T-helper 1 cell (primary cell): ENCODE measurements at places on chromosomes 6 and 20.
A peak's percentile ranks its signal among the peaks of the same experiment; 100 is the strongest.

DNA sequence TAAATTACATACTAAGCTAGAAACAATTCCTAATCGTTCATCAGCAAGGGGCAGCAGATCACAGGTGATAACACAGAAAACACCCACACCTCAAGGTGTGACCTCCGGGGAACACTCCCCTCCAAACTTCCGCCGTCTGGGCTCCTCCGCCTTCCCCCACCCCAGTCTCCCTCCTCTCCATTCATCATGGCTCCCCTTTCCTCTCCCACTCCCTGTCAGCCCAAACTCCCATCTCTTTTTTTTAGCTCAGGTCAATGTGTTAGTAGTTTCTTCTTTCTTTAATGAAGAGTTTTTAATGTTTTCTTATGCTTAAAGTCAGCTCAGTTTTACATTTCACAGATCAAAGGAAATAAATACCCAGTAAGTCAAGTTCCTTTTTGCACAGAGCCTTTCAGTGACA, 20.7 kb downstream of the CNKSR3 start:
- no peak for DNase-seq

- DNase-seq, result no peak
Observed at GRCh38 chr20:21640556-21640955, 64.9 kb upstream of the PAX1 start.

GRCh38 chr6:110173506-110174132, 5.9 kb downstream of the WASF1 start:
- no peak for DNase-seq

- DNase-seq, result no peak
Observed at GRCh38 chr6:1709234-1709641, 99.5 kb downstream of the FOXC1 start.

DNA sequence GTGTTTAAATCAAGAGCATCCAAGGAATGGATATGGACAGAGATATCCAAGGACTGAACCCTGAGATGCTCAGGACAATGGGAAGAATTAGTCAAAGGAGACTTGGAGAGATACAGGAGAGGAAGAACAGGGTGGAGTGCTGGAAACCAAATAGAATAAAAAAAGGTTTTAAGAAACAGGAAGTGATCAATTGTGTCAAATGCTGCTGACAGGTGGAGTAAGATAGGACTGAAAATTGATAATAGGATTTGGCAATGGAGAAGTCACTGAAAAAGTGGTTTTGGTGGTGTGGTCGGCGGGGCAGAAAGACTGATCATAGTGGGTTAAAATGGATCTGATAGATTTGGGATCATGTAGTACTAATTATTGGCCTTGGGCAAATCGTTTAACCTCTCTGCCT, 37.9 kb upstream of the PNRC1 start:
- DNase-seq, result no peak

DNA sequence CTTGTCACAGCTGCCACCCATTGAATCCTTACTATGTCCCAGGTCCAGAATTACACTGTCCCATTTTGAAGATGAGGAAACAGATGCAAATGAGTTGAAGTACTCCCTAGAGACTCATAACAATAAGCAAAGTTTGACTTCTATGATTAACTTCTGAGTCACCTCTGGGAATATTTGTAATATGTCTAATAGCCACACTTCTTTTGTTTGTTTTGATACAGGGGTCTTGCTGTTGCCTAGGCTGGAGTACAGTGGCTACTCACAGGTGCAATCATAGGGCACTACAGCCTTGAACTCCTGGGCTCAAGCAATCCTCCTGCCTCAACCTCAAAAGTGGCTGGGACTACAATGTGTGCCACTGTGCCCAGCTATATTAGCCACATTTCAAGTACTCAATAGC, 11.4 kb upstream of the SOX12 start:
- DNase-seq, result no peak

- no peak for DNase-seq
Observed at GRCh38 chr6:83183082-83183828, 9.8 kb downstream of the PGM3 start.

- no peak for DNase-seq
Observed at GRCh38 chr20:48002517-48002970, 217.3 kb upstream of the SULF2 start.

DNA sequence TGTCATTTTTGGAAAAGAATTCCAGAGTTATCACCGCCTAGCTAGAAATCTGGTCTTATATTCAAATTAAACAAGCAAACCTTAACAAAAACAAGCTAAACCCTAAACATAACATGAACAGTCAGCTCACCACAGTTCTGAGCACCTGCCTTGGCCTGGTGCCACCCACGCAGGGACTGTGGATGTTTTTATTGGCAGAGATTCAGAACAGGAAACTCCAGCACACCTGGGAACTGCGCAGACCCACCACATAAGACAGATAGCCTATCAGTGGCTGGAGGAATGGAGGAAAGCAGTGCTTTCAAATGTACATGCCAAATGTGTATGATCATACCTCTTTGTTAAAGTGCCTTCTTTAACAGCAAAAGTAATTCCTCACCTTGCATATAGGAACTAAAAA, 8.9 kb downstream of the SLC16A10 start:
- DNase-seq, result no peak

- peak; percentile 86 for DNase-seq
Observed at GRCh38 chr20:57398231-57398821, 7.1 kb downstream of the RBM38 start.

- no peak for DNase-seq
Observed at GRCh38 chr6:163661272-163661671, 246.8 kb downstream of the QKI start.

DNA sequence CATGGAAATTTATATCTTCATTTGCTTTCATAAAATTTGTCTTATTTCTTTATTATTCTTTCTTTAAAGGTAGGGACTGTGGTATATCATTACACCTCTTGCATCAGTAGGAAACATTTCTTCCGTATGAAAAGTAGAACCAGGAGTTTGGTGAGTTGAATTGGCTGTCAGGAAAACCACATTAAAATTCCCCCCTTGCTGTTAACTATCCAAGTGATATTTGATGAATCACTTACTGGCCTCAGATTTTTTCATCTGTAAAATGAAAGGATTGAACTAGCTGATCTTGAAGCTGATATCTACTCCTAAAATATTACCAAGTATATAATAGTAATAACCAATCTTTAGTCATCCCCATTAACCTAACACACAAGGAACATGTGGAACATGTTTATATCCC, 460.9 kb downstream of the GJA1 start:
- no peak for DNase-seq

DNA sequence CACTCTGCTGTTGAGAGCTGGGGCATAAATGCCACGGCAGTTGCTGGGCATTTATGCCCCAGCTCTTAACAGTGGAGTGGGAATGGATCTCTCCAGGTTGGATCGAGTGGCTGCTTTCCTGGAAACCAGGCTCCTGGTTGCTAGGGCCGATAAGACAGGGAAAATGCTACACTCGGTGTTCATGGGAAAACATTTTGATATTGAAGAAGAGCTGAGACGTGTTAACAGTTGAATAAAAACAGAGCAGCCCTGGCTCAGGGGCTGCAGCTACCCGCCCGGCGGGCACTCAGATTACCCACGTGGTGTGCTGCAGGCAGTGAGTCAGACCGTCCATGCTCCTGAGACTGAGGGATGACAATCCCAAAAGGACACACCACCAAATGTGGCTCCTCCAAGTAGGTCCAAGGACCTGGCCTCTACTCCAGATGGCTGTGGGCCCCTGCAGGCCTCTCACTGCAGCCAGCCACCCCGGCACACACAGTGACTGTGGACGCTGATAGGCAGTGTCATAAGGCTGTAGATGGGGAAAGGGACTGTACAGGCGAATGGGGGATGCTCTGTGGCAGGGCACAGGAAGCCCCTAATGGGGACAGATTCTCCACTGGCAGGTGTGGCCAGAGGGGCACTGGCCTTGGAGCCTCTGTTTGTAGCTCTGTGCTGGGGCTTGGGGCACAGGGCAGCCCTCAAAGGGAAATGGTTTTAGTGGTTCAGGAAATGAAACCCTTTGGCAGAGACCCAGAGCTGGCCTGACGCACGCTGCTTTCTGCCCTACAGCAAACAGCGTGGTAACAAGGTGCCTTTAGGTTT, 237.8 kb downstream of the LY86 start:
- DNase-seq, result no peak

DNA sequence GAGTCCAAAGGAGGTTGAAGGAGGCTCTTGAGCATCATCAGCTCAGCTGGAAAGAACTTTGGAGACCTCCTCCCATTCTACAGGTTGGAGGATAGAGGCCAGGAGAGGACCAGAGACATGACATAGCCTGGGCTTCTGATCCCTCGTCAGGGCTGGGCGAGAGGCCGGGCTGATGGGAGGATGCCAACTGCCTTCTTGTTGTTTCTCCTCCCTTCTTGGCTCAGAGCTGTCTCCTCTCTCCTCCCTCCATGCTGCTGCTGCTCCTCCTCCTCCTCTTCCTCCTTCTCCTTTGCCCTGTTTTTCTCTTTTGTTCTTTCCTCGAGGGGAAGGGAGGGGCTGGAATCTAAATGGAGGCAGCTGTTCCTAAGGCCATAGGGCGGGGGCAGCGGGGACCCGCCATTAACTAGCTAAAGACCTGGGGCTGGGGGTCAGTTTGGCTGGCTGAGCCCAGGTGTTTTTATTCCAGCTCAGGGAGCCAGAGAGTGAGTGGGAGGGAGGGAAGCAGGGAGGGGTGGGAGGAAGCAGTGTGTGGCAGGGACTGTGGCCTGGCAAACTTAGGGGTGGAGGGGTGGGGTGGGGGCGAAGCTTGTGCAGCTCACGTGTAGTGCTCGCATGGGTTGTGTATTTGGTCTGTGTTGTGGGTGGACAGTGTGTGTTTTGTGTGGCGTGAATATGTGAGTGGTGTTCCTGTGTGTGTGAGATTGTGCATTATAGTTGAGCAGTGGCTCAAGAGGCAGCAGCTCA, 84.8 kb downstream of the CD40 start:
- no peak for DNase-seq

DNA sequence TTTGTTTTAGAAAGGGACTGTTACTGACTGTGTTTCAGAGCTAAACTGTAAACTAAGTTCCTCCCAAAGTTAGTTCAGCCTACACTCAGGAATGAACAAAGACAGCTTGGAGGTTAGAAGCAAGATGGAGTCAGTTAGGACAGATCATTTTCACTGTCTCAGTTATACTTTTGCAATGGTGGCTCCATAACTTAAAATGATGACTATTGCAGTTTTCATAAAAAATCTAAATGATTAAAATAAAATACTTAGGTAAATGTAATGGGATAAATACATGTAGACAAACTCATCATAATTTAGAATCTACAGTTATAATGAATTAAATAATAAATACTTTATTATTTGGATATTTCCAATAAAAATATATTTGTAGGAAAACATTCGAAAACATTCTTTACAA, 590.6 kb downstream of the EPHA7 start:
- no peak for DNase-seq

DNA sequence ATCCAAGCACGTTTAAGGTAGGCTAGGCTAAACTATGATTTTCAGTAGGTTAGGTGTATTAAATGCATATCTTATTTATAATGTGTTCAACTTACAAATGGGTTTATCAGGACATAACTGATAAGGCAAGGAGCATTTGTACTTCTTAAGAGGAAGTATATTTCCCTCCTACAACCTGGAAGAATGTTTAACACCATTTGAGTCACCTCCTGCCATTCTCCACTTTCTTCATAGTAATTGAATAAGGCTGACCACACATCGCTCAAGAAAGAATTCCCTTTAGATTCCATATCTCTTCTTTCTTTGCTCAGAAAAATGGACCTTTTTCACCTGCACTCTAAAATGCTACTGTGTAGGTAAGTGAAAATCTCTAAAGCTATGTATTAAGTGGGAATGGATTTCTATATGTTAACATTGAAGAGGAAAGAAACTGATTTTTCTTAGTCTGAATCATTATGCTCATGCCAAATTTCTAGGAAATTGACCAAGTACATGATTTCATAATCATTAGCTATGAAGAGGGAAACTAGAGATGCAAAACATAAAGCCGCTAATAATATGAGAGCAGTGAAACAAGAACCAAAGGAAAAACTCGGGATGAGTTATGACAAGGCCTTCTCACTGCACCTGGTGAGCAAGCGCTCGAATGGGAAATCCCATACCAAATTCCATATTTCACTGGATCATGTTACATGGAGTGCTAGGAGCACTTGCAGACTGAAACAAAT, 210.4 kb downstream of the ALDH8A1 start:
- no peak for DNase-seq

DNA sequence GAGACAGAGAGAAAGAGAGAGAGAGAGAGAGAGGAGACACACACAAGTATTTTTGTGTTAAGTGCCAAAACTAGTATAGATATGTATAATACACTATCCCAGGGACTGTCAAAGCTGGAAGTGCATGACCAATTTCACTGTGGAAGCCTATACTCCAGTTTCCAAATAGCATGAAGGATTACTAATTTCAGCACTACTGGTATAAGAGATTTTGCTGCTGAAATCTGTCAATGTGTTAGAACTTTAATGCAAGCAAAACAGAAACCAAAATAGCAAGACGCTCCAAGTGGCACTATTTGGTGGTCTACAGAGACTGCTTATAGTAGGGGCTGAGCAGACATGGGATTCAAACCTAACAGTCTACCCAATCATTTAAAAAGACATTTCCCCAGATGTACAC, 284.8 kb downstream of the BTBD9 start:
- DNase-seq, result no peak

GRCh38 chr6:129657483-129657882, 52.5 kb downstream of the ARHGAP18 start:
- DNase-seq, result no peak

GRCh38 chr6:155100591-155100990, 105.5 kb downstream of the TIAM2 start:
- no peak for DNase-seq

DNA sequence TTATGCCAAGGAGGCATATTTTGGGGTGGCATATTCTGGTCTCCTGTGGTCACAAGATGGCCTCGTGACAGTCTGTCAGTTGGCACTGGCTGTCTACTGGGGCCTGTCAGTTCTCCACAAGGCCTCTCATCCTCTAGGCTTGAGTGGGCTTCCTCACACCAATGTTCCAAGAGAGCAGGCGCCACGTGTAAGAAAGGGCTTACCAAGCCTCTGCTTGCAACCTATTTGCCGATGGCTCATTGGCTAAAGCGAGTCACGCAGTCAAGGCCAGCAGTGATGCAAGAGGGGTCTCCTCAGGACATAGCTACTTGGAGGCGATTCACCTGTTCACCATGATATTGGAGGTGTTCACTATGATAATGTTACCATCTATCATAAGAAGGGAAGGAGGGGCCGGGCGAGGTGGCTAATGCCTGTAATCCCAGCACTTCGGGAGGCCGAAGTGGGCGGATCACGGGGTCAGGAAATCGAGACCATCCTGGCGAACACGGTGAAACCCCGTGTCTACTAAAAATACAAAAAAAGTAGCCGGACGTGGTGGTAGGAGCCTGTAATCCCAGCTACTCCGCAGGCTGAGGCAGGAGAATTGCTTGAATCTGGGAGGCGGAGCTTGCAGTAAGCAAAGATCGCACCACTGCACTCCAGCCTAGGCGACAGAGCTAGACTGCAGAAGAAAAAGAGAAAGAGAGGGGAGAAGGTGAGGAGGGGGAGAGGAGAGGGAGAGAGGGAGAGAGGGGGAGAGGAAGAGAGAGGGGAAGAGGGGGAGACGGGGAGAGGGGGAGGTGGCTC, 35.3 kb downstream of the C6orf52 start:
- DNase-seq, result no peak
